ENCODE measurements at places on chromosomes 12 and 14.

DNA sequence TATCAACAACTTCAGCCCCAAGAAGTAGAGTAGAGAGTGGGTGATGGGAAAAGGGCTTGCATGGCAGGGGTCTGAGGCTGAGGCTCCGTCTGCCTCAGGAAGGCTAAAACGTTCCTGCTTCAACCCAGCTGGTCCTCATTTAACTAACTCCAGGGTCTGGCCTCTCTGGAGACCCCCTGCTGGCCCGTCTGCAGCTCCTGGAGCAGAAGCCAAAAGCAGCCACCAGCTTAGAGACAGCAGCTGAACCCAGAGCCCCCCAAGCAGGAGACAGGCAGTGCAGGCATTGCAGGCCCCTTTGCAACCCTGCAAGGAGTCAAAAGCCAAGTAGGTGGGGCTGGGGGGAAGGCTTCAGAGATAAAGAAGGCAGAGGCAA is 25.1 kb upstream of the LTBP2 start:
- DNase-seq = no peak

GRCh38 chr14:68679746-68680467 is 113.0 kb downstream of the ZFP36L1 start:
- DNase-seq = no peak

DNA sequence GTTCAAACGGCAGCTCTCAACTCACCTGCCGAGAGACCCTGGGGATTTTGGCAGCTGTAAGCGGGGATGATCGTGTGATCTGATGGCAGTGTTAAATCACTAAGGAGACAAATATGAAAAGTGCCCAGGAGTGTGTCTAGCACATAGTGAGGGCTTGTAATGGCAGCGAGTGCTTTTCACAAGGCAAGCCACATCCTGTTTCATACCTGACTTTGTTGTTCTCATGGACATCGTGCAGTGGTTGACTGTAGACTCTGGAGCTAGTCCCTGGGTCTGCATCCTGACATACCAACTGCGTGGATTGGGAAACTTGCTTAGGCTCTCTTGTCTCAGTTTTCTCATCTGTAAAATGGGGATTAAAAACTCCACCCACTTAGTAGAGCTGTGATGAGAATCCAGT is 148.5 kb downstream of the VRK1 start:
- no peak for DNase-seq

- no peak for DNase-seq
Observed at GRCh38 chr14:32303865-32304264, 25.2 kb upstream of the AKAP6 start.

- DNase-seq = peak; percentile 20
Observed at GRCh38 chr12:92288561-92288960, 142.9 kb upstream of the BTG1 start.

DNA sequence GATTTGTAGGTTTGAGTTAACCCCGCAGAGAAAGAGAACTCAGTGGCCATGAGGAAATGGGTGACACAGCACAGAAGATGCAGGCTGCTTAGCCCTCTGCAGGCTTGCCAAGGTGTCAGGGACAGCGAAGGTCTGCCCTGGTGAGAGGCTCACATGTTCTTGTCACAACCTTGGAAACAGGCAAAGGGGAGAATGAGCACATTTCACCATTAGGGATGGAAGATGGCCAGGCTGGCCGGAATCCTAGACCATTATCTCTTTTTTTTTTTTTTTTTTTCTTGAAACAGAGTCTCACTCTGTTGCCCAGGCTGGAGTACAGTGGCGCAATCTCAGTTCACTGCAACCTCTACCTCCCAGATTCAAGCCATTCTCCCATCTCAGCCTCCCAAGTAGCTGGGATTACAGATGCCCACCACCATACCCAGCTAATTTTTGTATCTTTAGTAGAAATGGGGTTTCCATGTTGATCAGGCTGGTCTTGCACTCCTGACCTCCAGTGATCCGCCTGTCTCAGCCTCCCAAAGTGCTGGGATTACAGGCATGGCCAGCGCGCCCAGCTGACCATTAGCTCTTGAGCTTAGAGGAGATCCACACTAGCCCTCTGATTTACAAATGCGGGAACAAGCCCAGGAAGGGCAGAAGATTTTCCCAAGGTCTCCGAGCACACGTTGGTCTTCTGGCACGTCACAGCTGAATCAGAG is 34.6 kb downstream of the LTBP2 start:
- peak; percentile 77 for DNase-seq

DNA sequence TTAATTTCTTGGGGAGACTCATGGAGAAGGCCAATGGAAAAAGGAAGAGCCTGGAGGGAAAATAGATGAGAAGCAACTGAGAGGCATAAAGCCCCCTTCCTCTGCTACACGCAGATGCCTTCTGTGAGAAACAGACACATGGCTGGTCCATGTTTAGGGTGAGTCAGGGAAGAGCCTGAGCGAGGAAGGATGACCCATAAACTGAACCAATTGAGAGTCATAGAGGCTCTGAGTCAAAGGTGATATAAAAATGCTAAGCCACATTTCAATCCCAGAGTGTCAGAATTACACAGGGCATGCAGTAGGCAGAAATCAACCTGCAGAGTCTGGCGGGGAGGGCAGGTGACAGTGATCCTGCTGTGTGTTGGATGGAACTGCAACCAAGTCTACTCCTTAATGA is 30.1 kb upstream of the NEDD1 start:
- DNase-seq = no peak

GRCh38 chr12:3275171-3276041 is 198.2 kb downstream of the TSPAN9 start:
- peak; percentile 71 for DNase-seq

GRCh38 chr12:59484575-59484974 is 111.3 kb upstream of the SLC16A7 start:
- no peak for DNase-seq

- peak; percentile 43 for DNase-seq
Observed at GRCh38 chr12:130818635-130819576, 20.1 kb downstream of the STX2 start.

DNA sequence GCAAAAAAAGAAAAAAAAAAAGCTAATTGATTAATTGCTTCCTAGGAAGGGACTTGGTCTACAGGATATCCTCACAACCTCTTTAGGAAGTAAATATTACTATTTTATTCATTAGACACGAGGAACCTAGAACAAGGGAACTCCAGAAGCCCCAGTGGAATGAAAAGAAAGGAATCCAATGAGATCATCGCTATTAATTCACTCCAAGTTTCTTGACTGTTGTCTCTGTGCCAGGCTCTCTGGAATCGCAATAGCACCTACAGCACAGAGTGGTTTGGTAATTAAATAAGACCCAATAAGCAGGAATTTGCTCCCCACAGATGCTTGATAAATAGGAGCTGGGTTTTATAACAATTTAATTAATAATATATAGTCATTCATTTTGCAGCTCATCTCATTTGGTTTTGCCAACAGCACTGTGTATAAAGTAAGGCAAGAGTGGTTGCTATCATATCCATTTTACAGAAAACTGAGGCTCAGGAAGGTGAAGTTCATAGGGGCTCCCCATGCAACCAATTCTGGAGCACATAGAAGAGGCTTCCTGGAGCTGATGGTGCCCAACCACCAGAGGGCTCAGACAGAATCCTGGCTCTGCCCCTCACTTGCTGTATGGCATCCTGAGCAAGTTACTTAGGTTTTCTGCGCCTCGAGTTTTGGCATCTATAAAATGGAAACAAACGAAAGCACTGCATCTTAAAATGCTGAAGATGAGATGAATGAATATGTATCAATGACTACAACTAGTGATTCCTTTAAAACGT is 420.2 kb downstream of the MED13L start:
- DNase-seq = no peak

DNA sequence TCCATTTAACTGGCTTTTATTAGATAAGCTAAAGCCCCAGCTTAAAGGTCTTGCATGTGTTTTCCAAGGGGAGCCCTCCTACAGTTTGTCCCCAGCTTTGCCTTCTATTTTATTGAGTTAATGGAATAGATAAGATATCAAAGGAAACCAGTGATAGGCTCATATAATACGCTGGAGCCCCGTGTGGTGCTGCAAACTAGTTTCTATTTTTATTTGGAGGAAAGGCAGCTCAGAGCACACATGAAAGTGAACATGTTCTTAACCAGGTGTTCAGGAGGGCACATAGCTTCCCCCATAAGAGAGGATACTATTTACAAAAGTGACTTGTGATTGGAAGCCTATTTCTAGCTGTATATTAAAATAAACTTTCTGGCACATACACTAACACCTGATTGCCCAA is 251.7 kb downstream of the PDZRN4 start:
- DNase-seq = no peak

- no peak for DNase-seq
Observed at GRCh38 chr14:28681681-28682080, 84.9 kb upstream of the FOXG1 start.

DNA sequence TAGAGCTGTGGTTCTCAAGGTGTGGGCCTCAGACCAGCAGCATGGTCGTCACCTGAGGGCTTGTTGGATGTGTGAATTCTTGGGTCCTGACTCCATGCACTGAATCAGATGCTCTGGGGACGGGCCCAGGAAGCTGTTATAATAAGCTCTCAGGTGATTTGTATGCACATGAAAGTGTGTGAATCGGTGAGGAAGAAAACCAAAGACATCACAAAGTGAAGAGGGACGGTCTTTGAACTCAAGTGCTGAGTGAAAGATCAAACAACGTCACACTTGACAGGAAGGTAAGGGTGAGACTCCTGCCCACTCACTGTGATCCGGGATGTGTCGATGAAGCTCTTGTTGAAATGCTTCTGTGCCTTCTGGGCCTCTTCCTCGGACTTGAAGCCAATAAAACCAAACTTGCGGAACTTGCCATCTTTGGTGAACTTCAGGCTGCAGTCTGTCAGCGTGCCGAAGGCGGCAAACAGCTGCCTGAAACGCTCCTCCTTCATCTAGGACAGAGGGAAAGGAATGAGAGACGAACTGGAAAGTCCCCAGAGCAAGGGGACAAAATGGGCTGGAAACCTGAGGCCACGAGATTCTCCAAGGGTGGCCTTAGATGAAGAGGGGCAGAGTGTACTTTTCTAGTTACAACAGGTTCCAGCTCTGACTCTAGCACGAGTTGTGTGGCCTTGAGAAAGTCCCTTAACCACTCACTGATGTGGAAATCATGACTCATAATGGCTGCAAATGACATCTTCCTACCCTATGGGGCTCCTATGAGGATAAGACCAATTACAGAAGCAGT is 4.0 kb downstream of the RBM19 start:
- no peak for DNase-seq

- peak; percentile 17 for DNase-seq
Observed at GRCh38 chr12:26810330-26810729, 22.7 kb downstream of the ITPR2 start.

- no peak for DNase-seq
Observed at GRCh38 chr14:58746261-58746660, 108.5 kb downstream of the DACT1 start.

DNA sequence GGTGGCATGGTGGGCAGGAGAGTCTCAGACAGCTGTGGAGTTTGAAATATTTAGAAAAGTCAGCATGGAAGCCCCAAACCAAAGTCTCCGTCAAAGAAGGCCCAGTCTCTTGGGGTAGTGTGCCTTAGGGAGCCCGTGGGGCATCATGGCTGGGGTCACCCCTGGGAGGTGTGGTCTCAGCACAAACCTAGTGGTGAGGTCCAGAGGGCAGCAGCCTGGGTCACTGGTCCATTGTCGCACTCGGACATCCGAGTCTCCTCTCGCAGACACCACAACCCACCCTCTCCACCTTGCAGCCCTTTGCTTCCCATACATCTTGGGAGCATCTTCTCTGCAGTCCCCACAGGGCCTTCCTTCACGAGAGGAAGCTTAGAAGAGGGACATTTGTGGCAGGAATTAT is 588.0 kb upstream of the TMEM132C start:
- DNase-seq = no peak

- DNase-seq = no peak
Observed at GRCh38 chr12:49428793-49429192, 61.5 kb downstream of the SPATS2 start.

- DNase-seq = no peak
Observed at GRCh38 chr14:100557658-100558057, 29.6 kb downstream of the BEGAIN start.

- DNase-seq = no peak
Observed at GRCh38 chr12:92574051-92574783, 128.6 kb upstream of the PLEKHG7 start.

GRCh38 chr14:95218472-95219193 is 61.3 kb upstream of the DICER1 start:
- no peak for DNase-seq

DNA sequence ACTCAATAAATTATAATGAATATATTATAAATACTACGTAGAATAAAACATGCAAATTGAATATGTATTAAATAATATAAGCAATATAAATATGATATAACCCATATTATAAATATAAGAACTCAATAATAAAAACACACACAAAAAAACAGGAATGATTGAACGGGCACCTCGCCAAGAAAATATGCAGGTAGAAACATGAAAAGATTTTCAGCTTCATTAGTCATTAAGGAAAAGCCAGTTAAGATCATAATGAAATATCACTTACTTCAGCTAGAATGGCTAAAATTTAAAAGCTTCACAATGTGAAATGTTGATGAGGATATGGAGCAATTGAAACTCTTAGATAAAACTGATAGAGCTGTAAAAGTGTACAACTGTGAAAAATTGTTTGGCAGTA is 17.8 kb upstream of the SEL1L start:
- no peak for DNase-seq

DNA sequence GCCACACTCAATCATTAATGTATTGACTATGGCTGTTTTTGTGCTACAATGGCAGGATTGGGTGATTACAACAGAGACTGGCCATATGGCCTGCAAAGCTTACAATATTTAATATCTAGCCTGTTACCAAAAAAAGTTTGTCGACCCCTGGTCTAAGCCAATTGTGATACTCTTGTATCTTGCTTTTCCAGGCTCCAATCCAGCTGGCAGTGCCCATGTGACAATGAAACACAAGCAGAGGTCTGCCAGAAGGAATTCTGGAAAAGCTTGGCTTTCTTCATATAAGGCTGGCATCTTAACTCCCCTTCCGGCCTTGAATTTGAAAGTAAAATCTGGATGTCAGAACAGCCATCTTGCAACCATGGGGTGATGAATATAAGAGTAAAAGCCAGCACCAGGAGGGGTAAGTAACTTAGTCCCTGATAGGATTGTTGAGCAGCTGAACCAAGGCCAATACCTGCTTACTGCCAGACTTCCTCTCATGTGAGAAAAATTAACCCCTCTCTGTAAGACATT is 458.7 kb downstream of the TMTC2 start:
- no peak for DNase-seq

DNA sequence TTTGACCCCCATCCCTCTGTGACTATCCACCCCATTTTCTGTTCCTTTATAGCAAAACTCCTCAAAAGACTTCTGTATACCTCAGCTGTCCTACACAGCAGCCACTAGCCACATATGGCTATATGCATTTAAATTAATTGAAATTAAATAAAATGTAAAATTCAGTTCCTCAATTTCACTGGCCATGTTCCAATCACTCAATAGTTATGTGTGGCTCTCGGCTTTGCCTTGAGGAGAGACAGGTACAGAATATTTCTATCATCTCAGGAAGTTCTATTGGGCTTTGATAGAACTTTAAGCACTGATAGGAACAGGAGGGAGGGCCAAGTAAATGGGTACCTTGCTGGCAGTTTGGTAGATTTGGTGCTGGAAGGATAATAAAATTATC is 280.3 kb upstream of the AMIGO2 start:
- no peak for DNase-seq

All from tibial nerve (tissue), 4 donors.